ENCODE measurements at places on chromosomes 16 and 17.
A peak's percentile ranks its signal among the peaks of the same experiment; 100 is the strongest.

DNA sequence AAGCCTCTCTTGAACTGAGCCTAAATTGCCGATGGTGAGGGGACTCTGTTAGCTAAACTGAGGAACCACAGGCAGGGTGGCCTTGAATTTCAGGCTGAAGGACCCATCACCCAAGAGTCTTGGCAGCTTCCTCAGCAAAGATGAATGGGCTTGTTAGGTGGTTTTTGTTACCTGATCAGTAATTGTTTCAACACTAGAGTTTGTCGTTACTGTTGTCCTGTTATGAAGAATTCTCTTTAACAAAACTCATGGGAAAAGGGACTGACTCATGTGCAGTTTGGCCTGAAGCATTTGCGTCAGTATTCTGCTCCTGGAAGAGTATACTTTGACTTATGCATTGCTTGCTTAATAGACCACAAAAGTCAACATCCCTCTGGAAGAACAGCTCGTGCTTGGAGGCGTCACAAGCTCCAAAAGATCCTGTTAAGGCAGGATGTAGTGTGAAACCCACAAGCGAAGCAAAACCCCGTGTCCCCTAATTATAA, 206.0 kb downstream of the IRX3 start:
- DNase-seq, result no peak

- peak; percentile 12 for DNase-seq
These were observed 42.0 kb downstream of the ADCY7 start for GRCh38 chr16:50308237-50308965.

- no peak for DNase-seq
These were observed 1.9 kb downstream of the CEMP1 start for GRCh38 chr16:2529061-2529931.

DNA sequence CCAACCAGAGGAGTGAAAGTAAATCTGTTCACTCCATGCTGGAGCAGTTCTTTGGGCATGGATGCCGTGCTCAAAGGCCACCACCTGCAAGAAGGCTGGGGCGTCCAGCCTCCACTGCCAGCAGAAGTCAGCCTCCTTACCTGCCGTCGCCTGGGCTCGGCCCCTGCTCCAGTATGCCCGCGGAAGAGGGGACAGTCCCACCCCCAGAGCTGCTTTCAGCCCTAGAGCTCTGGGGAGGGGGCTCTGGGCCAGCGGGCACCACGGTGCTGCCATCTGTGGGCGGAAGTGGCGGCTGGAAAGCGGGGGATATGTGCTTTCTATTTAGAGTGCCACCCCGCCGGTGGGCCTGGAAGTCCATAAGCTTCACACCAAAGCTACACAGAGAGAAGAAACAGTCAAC, 75.9 kb downstream of the ARHGAP17 start:
- no peak for DNase-seq

DNA sequence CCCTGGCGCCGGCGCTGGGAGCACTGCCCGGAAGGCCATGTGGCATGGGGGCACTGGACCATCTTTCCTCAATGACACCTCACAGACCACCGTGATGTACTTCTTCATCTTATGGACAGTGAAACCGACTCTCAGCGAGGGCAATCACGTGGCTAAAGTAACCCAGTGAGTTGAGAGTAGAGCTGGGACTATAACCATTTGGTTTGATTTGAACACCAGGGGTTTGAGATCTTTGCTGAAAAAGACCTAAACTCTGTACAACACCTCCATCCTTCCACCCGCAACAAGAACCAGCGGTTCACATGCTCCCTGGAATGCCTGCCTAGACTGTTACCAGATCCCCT, 3.3 kb downstream of the ITGA2B start:
- DNase-seq, result no peak

- no peak for DNase-seq
These were observed 40.3 kb upstream of the CCNF start for GRCh38 chr16:2388875-2389433.

GRCh38 chr16:23537390-23537789, 19.8 kb downstream of the EARS2 start:
- DNase-seq, result no peak

DNA sequence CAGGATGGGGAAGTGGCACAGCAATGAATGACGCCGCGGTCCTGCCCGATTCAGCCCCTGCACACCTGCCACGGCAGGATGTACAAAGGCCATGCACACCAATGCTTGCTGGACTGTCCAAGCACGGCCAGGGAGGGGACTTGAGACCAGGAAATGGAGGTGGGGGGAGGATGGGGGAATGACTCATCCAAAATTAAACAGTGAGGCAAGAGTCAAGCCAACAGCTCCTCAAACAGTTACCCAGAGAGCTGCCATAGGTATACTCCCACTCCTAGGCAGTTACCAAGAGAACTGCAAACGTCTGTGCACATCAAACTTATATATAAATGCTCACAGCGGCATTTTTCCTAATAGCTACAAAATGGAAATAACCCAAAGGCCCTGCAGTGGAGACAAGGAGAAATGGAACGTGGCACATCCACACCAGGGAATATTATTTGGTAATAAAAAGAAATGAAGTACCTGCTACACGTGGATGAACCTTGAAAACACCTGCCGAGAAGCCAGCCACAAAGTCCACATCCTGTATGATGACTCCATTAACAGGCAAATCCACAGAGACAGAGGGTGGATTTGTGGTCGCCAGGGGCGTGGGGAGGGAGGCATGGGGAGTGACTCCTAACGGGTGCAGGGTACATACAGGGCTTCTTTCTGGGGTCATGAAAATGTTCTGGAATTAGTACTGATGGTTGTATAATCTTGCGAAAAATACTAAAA, 54.1 kb downstream of the VAC14 start:
- DNase-seq, result no peak

- DNase-seq, result peak; percentile 11
These were observed 18.9 kb downstream of the CA4 start for GRCh38 chr17:60168654-60169053.

DNA sequence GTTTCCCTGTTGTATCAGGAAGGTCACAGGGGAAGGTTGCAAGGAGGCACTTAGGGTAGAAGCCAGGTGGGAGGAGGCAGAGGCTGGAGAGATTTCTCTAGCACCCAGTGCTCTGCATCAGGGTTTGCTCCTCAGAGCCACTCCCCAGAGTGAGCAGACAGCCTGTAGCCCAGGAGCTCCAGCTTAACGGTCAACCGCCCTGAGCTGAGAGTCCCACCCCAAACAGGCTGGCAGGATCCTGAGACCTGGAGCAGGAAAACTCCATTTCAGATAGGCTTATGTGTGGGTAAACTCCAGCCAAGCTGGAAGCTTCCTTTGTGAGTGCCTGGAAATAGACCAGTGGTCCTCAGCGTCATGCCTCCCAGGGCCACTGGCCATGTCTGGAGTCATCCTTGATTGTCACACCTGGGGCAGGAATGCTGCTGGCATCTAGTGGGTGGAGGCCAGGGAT, 37.9 kb downstream of the MPRIP start:
- no peak for DNase-seq

GRCh38 chr17:59892251-59892923, 356 bp downstream of the TUBD1 start:
- DNase-seq, result no peak

GRCh38 chr16:11140466-11140865, 115.5 kb downstream of the SOCS1 start:
- no peak for DNase-seq

DNA sequence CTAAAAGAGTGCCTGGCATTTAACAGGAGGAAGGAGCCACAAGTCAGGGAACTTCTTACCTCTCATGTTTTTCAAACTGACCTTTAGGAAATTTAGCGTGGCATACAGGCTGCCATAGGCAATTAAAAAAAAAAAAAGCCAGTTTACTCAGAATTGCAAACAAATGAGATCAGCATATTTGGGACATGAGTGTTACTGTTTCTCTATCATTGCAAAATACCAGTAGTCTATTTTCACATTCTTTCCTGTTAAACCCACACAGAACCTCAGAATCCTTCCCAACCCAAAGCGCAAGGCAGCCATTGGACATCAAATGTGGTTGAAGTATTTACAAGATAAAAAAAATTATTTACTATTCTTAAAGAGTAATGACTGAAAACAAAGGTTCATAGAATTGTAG, 366.4 kb upstream of the DYNLRB2 start:
- DNase-seq, result no peak

GRCh38 chr16:27398894-27399853, 2.8 kb upstream of the IL21R start:
- DNase-seq, result no peak

GRCh38 chr17:77096570-77097214, 44.1 kb upstream of the SEC14L1 start:
- no peak for DNase-seq

GRCh38 chr17:16398270-16399267, 16.8 kb upstream of the TRPV2 start:
- DNase-seq, result no peak

Data from activated T-cell treated with anti-CD3 and anti-CD28 coated beads, Interleukin-2, amount 50 U/mL, for 48 hours (primary cell).